ENCODE measurements at places on chromosomes 6 and 20.

DNA sequence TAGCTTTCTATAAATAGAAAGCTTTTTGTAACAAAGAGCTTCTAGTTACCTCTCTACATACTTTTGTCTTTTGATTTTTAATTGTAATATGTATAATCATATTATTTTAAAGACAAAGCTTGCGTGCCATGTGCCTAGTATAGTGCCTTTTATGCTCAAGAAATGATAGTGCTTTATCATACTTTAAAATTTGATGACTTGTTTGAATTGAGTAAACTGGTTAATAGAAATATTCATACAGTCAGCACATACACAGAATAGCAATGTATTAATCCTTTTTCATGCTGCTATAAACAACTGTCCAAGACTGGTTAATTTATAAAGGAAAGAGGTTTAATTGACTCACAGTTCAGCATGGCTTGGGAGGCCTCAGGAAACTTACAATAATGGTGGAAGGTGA, 313.0 kb downstream of the FRK start:
- DNase-seq: no peak

DNA sequence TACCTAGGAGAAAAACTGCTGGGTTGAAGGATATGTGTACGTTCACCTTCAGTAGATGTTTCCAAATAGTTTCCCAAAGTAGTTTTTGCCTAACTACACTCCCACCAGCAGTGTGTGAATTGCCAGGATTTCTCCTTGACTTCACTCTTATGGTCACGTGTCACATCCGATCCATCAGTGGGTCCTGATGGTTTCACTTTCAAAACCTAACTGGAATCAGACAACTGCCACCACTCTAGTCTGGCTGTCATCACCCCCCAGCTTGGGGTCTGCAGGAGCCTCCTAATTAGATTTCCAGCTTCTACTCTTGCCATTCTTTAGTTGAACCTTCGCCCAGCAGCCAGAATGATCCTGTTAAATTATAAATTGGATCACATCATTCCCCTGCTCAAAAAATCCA, 8.5 kb upstream of the SLC12A5 start:
- no peak for DNase-seq

GRCh38 chr20:51319522-51319921, 223.0 kb downstream of the NFATC2 start:
- DNase-seq: no peak

DNA sequence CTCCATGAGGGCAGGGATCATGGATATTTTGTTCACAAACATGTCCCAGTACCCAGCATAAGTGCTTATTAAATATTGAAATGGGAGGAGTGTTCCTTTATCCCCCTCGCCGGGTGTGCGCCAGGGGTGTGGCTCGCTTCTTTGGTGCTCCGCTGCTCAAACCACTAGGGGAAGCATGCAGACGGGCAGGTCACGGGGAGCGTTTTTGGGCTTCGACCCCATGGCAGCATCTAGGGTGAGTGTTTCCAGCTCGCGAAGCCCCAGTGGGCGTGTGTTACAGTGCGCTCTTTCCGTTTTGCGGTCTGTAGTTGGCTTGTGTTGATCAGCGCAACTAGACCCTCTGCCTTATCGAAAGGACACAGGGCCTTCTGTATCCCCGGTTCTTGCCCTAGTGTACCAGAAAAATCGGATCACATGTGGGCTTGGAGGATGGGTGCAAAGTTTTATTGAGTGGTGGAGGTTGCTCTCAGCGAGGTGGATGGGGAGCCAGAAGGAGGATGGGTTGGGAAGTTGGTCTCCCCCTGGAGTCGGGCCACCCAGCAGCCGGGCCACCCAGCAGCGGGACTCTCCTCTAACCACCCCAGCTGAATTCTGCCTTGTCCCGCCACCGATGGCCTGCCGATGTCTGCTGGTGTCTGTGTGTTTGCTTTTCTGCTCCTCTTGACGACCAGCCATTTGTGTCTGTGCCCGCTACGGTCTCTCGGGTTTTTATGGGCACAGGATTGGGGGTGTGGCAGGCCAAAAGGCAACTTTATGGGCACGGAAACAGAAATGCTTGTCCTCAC, 43.2 kb upstream of the OGFRL1 start:
- no peak for DNase-seq

DNA sequence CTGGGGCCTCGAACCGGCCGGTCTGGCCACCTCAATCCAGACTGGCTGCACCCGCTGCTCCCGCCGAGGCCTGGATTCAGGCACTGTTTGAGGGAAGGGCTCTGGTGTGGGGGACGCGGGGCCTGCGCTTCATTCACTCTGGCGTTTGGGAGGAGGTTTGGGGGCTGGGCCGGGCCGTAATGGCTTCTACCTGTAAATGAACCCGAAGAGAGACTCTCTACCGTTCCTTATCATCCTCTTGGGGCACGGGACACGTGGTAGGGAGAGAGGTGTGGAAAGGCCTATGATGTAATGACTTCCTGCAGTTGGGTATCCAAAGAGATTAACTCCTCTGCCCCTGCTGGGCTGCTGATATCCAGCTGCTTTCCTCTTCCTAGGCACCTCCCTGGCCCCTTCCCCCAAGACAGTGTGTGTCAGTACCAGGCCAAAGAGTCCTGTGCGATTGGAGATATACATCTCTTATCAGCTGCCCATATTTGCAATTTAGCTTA, 1.8 kb downstream of the FOXO3 start:
- no peak for DNase-seq

- DNase-seq: no peak
Observed at GRCh38 chr20:37938181-37938750, 35.3 kb downstream of the VSTM2L start.

GRCh38 chr20:48772183-48772976, 55.4 kb downstream of the PREX1 start:
- DNase-seq: no peak

DNA sequence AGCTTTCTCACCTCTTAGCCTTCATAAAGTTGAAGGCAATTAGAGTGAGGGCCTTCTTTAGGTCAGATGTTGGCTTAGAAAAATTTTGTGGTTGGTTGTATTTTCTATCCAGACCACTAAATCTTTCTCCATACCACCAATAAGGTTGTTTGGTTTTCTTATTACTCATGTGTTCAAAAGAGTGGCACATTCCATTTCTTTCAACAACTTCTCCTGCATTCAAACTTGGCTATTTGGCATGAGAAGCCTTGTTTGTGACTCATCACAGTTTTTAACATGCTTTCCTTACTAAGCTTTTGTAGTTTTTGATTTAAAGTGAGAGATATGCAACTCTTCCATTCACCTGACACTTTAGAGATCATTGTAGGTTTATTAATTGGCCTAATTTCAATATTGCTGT, 949.6 kb downstream of the TBC1D32 start:
- DNase-seq: no peak

GRCh38 chr6:14290041-14290771, 172.6 kb downstream of the CD83 start:
- no peak for DNase-seq

DNA sequence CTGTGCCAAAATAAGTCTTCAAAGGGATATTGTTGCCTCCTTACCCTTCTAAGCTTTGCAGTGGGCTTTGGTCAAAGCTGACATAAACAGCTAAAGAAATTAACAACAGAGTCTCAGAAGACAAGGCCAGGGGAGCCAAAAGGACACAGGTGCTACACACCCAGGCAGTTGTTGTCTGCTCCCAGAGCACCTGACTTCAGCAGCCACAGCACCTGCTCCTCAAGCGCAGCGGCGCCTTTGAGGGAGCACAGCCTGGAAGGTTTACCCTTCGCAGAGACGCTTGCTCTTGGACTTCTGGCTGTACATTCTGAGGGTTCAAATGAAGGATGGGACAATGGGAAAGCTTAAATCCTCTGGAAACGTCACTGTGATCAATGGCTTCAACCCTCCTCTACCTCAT, 16.6 kb downstream of the B4GALT5 start:
- no peak for DNase-seq

DNA sequence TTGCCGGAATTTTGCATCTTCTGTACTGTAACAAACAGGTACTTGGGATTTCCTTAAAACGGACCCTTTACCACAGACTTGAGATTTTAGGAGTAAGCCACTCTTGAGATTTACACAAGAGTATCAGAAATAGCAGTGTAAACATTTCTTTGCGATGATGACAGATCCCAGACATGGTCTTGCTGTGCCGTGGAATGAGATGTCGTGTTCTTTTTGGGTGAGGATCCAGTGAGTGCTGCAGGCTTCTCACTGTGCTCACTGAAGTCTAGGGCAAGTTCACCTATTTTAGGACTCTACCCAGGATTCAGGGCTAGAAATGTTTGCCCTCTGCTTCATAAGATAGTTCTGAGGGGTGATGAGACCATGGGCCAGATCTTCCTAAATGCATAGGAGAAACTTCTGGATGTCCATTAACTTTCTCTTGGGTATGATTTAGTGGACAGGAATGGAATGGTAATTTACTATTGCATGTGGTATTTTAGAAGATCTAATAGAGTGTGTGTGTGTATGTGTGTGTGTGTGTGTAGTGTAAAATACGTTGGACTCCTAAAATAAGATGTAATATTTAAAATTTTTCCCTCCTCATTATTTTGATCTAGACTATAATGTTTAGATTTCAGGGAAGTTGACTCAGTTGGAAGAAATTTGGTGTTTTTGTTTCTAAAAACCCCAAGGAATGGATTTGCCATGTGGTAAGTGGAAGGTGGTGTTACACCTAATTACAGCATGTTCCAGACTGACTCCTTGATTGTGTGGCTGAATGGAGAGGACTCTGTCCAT, 8.5 kb downstream of the LRRC1 start:
- DNase-seq: no peak

- DNase-seq: no peak
Observed at GRCh38 chr6:40891131-40891530, 147.9 kb downstream of the UNC5CL start.

DNA sequence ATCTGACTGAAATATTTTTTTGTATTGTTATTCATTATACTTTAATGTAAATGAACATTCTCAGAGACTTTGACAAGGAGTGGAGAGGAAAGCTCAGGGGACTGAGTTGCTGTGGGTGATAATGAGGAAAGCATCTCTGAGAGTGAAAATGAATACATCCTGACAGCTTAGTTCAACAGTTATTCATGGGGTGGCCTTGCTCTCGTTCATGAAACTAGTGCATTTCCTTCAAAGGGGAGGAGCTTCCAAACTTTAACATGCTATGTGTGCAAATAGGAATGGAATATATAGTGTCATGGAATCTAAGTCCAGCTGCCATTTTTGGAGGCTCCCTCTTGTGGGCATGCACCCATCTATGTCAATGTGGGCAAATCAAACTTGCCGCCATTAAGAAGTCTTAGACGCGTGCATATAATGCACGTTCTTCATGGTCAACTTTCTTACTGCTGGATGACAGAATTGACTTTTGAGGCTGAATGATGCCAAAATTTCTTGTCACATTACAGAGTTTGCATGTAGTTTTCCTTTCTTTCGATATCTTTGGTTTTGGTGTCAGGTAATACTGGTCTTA, 124.3 kb upstream of the TMEM170B start:
- DNase-seq: no peak

DNA sequence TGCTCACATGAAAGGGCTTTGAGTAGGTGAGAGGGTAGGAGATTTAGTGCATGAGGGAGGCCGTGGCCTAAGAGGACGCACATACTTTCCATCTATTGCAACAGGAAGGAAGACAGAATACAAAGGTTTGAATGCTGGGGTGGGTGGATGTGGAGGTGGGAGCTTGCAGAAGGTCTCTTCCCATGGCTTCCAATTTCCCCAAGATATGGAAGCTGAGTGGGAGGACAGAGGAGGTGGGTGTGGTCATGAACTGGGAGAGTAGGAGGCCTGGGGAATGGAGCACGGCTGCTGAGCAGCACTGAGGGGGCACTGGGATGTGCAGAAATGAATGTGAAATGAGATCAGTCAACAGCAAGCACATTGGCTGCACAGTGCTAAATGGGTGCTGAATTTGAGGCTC, 70.3 kb downstream of the SCML4 start:
- no peak for DNase-seq

DNA sequence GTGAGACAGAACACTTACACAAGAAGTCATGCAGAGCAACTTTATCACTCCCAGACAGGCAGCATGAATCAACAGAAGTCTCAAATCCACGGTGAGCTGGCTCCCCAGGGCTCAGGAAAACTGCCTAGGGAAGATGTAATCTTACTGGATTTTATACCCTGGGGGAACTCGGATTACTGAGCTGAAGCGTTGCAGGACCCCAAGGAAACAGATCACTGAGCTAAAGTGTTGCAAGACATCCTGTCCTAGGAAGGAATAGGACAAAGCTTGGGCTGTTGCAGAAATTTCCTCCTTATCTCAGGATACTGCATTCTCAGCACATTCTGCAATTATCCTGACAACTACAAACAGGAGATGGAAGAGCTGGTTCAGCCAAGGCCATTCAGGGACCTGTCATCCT, 224.8 kb downstream of the TFAP2A start:
- DNase-seq: no peak

DNA sequence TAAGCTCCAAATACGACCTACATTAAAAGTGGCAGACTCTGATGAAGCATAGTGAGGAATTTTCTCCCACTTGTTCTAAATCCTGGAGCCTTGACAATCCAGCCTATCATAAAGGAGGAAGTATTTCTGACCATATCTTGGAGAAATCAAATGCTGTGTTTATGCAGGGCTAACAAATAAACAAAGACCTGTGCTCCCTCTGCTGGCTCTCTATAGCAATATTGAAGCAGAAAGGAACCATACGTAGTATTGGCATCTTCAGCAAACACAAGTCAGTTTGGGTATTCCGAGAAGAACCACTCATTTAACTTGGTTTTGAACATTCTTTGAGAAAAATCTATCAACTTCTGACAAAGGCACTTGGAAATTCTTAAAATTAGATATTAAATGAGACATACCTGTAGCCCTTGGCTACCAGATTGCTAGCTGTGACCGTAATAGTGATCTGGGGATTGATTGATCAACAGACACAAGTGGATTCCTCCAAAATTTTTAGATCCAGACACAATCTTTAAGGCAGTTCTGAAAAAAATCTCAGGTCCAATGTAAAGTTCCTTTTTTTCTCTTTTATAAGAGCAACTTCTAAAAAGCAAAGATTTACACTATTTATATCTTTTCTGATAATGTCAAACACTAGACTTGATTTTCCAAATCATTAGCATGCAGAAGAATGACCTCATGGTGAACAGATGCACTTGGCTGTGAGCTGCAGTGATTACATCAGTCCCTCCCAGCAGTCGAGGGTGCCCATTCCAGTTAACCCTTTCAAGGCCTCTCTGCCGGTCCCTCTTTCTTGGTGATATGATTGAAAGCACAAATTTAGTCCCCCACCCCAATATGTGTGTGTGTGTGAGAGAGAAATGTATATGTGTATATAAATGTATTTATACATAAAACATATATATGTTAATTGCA, 40.2 kb downstream of the INSM1 start:
- DNase-seq: no peak

GRCh38 chr6:35161266-35161665, 20.1 kb upstream of the TCP11 start:
- no peak for DNase-seq

- no peak for DNase-seq
Observed at GRCh38 chr20:2603816-2604505, 48.5 kb upstream of the NOP56 start.

DNA sequence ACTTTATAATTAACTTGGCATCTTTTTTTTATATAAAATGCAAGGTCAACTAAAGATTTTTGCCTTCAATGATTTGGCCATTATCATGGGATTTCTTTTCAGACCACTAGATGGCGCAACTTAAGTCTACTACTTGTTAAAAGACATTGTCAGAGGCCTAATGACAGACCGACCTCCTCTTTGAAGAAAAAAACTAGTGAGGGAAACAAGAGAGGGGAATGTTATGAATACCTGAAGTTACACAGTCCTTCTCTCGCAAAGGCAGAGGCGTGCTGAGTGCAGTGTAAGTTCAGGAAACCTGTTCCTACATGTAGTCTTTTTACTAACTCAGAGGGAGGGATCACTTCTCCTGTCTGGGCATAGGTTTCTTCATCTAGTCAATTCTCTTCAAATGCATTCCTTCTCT, 9.3 kb downstream of the TRAPPC3L start:
- no peak for DNase-seq

GRCh38 chr6:44116641-44117382, 10.4 kb downstream of the MRPL14 start:
- DNase-seq: no peak

Data from activated CD4-positive, CD25-positive, alpha-beta regulatory T cell (primary cell).